ENCODE measurements at places on chromosomes 2 and 18.

GRCh38 chr2:112795774-112796173 lies 11.5 kb upstream of the IL1A start:
- DNase-seq: no peak

DNA sequence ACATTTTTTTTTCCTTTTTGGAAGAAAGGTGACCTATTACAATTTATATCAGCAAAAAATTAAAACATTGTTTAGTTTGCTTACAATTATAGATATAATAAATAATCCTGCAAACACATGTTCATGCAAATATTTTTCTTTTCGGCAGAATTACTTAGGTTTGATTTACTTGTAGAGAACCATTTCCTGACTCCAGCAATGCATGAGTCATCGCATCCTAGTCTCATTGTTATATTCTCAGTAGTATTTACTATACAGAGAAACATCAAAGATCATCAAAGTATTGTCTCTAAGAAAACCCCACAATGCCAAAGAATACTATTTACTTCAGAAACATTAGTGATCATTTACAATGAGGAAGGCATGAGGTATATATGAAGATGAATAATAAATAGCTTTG lies 40.4 kb upstream of the MTIF2 start:
- DNase-seq: no peak

DNA sequence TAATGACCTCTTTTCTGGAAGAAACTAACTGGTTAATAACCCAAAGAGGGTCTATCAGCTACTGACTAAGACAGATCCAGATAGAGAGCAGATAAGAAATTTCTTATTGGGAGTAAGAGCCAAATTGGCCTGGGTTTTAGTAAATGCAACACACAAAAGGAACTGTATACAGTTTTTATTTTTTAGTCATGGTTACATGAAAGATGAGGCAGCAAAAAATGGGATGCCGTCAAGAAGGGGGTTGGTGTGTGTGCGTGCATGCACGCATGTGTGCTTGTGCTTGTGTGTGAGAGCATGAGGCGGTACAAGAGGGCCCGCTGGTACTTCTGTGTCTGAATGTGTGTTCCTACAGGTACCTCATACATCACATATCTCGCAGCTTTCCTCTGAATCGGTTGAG lies 466.2 kb upstream of the HNRNPA3 start:
- no peak for DNase-seq

- DNase-seq: no peak
Measured at GRCh38 chr2:45567288-45567963, 43.6 kb downstream of the SRBD1 start.

- DNase-seq: no peak
Measured at GRCh38 chr2:142426064-142426463, 295.2 kb upstream of the LRP1B start.

DNA sequence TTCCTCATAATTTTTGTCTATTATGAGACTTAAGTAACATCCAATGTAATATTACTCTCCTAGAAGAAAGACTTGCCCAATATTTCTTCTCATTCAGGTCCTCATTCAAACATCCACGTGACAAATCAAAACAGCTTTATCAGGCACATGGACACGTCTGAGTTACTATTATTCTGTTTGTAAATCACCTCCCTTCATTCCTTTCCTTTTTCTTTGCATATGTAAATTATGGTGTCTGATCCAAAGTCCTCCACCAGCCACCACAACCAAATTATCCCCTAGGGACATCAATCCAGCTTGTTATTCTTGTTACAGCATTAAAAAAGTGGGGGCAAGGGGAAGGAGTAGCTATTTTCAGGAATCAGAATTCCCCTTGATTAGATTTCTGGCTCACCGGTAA lies 7.1 kb downstream of the TMEM163 start:
- no peak for DNase-seq

GRCh38 chr2:110755491-110756078 lies 23.2 kb downstream of the ACOXL start:
- no peak for DNase-seq

DNA sequence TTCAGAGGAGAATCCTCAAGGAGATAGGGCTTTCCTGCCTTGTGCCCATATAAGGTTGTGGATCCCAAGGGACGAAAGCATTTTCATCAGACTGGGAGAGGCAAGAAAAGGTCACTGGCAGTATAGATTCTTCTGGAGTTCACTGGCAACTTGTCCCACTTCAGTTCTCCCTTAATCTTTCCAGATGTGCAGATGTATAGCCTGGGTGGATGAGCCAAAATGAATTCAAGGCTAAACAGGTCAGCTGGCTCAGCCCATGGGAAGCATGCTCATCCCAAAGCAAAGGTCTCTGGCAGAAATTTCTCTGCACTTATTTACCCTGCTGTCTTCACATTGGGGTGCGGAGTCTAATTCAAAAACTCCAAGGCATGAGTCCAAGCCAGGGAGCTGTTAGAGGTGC lies 148.9 kb upstream of the TNP1 start:
- no peak for DNase-seq

DNA sequence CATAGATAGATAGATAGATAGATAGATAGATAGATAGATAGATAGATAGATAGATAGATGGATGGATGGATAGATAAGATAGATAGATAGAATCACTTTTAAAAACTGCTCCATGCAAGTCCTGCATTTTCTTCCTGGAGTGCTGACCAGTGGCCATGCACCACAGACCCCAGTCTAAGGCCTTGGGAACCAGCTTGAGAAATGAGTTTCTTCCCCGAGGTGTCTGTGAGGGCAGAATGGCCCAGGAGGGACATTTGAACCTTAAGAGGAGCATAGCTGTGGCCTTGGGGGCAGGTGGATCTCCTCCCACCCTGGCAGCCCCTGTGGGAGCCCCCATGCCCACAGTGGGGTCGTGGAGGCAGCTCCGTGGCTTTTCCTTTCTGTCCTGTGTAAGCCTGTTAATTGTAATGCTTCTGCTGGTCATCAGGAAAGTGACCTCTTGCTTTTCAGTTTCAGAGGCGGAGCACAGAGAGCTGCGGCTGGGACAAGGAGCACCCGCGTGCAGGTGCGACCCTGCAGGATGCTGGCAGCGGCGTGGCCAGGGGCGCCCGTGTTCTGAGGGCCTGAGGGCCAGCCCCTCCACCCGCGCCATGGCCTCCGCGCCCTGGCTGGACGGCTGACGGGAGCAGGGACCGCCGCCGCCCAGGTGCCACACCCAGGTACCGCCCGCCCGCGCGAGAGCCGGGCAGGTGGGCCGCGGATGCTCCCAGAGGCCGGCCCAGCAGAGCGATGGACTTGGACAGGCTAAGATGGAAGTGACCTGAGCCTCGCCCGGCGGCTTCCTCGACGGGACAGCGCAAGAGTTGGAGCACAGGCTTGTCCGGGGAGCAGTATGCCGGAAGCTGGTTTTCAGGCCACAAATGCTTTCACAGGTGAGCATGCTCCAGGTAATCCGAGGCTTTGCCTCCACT lies 168.6 kb downstream of the LDLRAD4 start:
- no peak for DNase-seq

DNA sequence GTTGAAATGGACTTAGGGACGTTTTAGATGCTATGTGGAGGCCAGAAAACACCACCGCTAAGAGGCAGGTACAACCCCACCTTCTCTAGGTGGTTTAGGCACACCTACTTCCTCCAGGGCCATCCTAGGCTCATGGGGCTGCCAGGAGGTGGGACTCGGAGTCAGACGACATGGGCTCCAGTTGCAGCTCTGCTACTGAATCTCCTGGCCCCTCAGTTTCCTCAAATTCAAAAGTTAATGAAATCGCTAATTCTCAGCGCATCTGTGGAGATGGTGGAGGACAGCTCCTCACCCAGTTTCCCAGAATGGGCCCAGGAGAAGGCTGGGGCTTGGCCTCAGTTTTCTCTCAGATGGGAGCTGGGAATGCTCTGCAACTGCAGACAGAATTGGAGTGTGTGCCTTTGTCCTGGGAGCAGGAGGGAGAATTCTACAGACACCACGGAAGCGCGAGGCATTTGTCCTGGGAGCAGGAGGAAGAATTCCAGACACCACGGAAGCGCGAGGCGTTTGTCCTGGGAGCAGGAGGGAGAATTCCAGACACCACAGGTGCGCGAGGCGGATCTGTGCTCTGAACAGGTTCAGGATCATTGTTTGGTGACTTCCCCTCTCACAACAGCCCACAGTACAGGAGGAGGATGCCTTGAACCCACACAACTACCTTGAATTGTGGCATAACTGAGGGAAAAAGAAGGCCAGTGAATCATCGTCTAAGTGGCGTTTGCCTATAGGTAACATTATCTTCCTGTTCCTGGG lies 103.7 kb upstream of the PXDN start:
- peak; percentile 35 for DNase-seq

GRCh38 chr2:109171444-109172334 lies 42.7 kb downstream of the SH3RF3 start:
- no peak for DNase-seq

DNA sequence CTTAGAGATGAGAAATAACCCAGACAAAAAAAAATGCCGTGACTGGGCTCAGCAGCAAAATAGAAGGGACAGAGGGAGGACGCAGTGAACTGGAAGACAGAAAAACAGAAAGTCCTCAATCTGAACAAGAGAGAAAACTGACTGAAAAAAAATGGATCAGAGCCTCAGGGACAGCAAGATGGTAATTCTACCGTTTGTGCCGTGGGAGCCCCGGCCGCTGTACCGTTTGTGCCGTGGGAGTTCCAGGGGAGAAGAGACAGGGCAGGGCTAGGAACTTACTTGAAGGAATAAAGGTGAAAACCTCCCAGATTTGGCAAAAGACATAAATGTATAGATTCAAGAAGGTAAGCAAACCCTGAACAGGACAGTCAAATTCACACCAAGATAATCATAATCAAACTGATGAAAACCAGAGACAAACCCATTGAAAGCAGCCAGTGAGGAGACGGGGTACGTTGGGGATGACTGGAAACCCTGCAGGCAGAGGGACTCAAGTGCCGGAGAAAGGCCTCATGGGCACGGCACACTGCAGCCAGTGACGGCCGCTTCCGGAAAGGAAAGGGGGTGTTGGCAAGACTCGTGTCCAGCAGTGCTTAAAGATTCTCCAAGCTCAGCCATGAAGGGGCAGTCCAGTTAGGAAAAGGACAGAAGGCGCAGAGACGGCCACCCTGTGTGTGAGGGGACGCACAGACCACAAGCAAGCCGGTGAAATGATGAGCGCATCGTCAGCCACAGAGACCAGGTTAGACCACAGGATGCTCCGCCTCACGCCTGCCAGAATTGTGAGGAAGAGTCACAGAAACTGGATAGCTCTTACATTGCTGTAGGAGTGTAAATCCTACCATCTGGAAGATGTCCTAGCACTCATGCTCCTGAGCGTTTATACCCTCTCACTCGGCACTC lies 40.0 kb upstream of the NFATC1 start:
- no peak for DNase-seq

GRCh38 chr2:171735991-171736710 lies 48.9 kb downstream of the DYNC1I2 start:
- DNase-seq: no peak

DNA sequence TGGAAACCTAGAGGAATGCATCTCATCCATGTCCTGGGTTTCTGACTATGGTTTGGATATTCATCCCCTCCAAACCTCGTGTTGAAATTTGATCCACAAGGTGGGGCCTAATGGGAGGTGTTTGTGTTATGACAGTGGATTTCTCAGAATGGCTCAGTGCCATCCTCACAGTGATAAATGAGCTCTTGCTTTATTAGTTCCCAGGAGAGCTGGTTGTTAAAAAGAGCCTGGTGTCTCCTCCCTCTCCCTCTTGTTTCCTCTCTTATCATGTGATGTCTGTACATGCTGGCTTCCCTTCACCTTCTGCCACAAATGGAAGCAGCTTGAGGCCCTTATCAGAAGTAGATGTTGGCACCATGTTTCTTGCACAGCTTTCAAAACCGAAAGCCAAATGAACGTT lies 424.3 kb downstream of the DCC start:
- DNase-seq: no peak

DNA sequence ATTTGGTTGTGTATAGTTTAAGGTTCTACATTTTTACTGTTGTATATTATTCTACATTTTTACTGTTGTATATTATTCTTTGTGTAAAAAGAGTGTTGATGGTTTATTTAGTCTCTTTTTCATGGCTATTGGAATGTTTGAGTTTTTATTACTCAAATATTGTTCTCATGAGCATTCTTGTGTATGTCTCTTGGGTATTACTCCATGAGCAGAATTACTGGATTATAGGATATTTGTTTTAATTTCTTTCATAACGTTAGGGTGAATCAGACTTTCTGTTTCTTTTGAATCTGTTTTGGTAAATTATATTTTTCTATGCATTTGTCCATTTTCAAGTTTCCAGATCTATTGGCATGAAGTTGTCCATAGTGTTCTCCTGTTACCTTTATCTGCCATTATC lies 111.6 kb downstream of the DYNAP start:
- no peak for DNase-seq
